ENCODE measurements at places on chromosomes 1 and 21.
A peak's percentile ranks its signal among the peaks of the same experiment; 100 is the strongest.

DNA sequence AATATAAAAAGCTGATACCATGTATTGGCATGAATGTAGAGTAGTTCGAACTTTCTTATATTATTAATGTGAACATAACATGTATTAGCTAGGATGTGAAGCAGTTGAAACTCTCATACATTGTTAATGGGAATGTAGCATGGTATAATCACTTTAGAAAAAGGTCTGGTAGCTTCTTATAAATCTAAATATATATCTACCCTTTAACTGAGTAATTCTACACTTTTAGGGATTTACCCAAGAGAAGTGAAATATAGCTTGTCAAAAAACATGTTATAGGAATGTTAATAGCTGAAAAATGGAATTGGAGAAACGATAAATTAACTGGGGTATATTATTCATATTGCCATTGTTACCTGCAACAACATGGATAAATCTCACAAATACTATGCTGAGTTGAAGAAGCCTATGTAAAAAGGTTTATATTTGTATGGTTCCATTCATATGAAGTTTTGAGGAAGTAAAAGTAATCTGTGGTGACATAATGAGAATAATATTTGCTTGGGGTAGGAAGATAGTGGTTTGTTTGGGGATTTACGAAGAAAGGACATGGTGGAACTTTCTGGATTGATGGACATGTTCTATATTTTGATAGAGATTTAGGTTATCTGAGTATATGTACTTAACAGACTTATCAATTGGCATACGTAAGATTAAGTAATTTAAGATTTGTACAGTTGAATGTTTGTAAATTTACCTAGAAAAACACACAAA is 76.6 kb downstream of the MAST2 start:
- no peak for DNase-seq

DNA sequence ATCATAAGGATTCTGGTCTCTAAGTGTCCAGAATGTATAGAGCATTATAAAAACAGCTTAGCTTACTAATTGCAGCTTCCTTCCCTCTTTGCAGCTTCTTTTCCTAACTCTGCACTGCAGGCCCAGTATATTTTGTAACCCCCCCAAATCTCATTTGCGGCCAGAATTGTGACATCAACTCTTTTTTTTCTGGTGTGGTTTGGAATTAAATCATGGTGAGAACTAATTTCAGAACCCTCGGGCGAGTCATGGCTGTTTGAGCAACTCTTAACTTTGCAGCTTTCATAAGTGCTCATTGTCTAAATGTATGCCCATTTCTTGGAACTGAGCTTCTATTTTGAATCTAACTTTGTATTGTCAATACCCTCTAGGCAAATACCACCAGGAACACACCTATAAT is 187.4 kb downstream of the CYYR1 start:
- no peak for DNase-seq

DNA sequence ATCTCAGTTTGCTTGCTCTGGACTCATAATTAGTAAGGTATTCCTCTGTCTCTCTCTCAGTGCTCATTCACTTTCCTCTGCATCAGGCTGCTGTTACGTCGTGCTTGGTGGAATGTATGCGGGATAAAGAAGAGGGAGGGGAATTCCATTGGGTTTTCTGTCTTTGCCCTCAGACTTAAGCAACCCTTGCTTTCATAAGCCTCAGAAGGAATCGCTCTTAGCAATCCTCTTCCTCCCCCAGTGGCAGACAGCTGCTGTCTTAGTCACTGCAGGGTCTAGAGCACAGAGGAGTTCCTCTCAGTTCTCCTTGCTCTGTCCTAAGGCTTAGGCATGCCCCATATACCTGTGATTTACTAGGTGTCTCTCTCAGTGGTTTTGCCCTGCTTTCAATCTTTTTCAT is 19.1 kb upstream of the NTMT2 start:
- no peak for DNase-seq

- no peak for DNase-seq
These were observed 252.1 kb downstream of the DISC1 start for GRCh38 chr1:231878737-231879136.

DNA sequence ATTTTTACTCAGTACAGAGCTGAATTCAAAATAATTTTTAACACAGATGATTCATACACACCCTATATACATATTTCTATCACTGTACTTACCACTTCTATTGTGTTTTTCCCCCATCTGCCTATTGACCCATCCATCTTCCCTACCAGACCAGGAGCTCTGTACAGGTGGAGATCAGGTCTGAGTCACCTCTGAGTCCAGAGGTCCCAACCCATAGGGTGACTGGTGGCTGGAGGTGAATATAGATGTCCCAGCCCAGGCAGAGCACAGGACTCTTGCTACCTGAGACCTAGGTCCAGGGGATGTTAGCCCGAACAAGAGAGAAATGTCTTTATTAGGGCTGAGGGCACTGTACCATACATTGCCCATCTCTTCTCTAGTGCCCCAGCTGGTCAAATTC is 54.8 kb downstream of the DMAP1 start:
- no peak for DNase-seq

GRCh38 chr21:32141318-32141633 is 137.6 kb downstream of the MIS18A start:
- DNase-seq: no peak

DNA sequence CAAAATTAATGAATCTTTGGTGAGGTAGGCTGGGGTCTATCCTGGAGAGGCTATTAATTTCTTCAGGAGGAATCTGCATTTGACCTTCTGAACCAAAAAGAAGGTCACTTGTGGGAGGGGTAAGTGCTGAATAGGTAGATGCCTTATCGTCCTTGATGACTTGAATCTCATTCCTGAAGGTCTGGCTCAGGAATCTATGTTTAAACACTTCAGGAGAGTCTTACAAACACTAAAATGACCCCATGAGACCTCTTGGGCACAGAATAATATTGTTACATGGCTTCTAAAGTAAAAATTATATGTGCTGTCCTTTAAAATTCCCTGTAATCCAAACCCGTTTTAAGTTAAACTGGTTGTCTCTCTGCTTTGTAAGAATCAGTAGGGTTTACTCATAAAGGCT is 55.0 kb upstream of the FGGY start:
- DNase-seq: no peak

GRCh38 chr1:53299233-53299632 is 28.6 kb downstream of the LRP8 start:
- no peak for DNase-seq

GRCh38 chr1:175514387-175514953 is 228.9 kb downstream of the TNR start:
- DNase-seq: no peak

DNA sequence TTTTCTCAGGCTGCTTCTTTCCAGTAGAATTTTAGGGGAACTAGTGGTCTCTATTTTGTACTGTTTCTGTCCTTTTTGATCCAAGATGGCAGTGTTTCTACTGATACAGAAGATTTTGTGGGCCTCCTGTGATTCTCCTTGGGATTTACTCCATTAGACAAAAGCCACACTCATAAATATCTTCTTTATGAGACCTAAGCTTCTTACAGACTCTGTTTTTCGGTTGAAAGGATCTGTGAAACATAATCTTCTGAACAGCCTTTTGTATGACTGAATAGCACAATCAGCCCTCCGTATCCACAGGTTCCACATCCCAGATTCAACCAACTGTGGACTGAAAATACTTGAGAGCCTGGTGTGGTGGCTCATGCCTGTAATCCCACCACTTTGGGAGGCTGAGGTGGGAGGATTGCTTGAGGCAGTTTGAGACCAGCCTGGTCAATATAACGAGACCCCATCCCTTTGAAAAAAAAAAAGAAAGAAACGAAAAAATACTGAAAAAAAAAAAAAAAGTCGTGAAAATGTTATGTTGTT is 10.8 kb upstream of the PSMD4 start:
- no peak for DNase-seq

GRCh38 chr21:34498623-34499022 is 13.4 kb downstream of the KCNE1 start:
- no peak for DNase-seq

DNA sequence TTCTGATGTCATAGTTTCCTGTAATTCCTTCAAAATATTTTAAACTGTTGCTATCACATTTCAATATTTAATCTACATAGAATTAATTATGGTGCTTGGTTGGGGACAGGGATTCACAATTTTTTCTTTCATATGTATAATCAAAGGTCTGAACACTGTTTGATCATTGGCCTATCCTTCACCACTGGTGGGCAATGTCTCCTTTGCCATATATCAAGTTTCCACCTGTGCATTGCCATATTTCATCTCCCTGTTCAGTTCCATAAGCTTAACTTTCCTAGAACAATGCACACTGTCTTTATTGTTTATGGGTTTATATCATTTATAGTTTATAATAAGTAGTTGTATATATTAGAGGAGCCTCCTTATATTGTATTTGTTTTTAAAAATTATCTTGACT is 374.9 kb upstream of the PTBP2 start:
- DNase-seq: no peak

GRCh38 chr1:203765029-203765837 is at the start of gene LAX1:
LAX1 (plus strand) TSS chr1:203765183; CDS start chr1:203765566, 383 bp downstream.
- DNase-seq: peak; percentile 53

- DNase-seq: no peak
These were observed 41.7 kb downstream of the EPB41 start for GRCh38 chr1:28956038-28956464.

DNA sequence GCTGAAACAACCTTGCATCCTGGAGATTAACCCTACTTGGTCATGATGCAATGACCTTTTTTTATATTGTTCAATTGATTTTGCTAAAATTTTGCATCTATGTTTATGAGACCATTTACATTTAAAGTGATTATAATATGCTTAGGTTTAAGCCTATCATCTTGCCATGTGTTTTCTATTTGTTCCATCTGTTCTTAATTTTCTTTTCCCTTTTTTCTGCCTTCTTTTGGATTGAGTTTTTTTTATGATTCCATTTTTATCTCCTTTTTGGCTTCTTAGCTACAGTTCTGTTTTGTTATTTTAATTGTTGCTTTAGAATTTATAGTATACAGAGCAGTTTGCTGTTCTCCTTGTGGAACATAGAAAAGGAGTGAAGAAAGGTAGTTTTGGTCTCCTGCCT is 385.1 kb upstream of the USP24 start:
- no peak for DNase-seq

DNA sequence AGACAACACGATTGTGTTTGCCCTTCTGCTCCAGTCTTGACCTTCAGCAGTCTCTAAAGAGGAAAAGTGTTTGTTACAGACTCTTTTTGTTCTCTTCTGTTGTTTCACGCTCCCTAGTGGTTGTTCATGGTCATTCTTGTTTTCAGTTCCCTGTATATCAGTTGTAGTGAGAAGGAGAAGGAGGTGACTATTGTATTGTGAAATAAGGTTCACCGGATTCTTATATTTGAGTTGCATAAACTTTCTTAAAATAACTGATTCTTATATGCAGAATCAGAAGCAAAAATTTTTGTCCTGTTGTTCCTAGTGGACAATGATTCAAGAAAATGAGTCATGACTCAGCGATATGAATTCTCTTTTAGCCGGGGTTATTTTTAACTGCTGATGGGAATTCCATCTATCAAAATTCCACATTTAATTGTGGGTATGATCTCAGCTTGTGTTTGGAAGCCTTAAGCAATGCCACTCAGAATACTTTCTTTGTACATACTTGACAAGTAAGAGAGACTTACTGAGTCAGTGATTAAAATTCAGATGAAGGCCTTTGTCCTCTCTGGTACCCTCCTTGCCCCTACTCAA is 152.2 kb downstream of the CLEC20A start:
- DNase-seq: no peak

DNA sequence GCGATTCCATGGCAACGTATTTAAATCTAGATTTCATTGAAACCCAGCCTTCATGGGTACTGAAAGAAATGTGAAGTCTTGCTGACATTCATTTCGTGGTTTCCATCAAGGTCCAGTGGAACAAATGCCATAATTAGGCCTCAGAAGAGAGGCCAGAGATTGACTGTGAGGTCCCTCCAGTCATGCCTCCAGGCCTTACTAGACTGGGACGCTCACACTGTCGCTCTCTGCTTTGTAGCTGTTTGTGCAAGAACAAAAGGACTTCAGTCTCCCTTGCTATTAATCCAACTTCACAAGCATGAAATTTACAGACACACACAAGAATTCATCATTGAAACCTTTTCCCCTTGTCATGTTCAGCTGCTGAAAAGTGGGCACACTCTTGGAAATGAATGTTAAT is 180.4 kb upstream of the FOXD3 start:
- no peak for DNase-seq

- no peak for DNase-seq
These were observed 65.9 kb downstream of the DNTTIP2 start for GRCh38 chr1:93813076-93813475.

- DNase-seq: no peak
These were observed 3.2 kb upstream of the NPL start for GRCh38 chr1:182786223-182786994.

DNA sequence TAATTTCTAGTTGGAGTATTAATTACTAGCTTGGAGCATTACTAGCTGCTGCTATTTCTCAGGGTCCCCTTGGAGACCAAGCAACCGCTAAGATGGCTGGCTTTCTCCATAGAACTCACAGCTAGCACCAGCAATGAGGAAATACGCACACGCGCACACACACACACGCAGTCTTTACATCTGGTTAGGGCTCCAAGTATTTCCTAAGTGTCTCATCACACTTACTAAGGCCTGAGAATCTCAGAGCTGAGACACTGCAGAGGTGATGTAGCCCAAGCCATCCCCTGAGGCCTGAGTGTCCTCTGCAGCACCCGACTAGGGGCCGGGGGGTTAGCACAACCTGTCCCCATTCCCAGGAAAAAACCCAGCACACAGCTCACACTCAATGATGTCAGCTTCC is 42.5 kb downstream of the ITPKB start:
- no peak for DNase-seq

DNA sequence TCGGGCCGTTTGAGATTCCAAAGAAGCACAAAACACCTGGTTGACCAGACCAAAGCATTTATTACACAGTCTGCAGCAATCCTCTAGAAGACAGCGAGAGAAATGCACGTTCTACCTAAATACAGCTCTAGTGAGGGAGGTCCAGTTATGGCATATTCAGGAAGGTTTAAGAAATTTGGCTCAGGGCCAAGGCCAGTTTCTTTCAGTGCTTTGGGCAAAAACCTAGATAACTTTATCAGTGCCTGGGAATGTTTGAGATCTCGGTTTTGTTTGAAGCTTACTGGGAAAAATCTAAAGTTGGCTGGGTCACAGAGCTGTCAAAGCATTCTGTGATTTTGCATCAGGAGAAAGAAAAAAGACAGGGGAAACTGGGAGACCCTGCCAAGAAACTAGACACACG is 514.0 kb upstream of the TMPRSS15 start:
- no peak for DNase-seq

- DNase-seq: no peak
These were observed 11.7 kb downstream of the QSOX1 start for GRCh38 chr1:180166436-180166800.
